Right cardiac atrium (tissue), 5 donors: ENCODE measurements at places on chromosomes 2 and 18. TPM values are rescaled to one million over a fixed set of nuclear protein-coding genes. Genes with fewer than 3 reads are reported as not detected.

The GCG gene
- not detected for total RNA-seq

DNA sequence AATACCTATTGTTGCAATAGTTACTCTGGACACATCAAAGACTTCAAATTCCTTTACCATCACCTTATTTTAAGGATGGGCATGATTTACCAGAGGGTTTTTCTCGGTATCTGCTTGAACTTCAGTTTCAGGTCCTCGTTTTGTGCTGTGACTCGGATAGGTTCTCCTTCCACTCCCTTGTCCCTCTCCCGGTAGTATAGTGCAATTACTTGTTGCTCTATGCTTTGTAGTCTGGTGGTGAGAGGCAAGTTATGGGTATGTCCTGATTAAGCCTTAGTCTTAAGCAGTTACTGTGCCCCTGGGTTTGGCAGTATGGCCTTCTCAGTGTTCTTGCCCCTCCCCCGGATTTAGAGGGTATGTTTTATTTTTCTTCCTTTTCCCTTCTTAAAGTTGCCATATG lies 96.6 kb downstream of the RHBDD1 start:
- DNase-seq = no peak

The CRYBA2 gene
- not detected for total RNA-seq

The NAT8 gene
- not detected for total RNA-seq

DNA sequence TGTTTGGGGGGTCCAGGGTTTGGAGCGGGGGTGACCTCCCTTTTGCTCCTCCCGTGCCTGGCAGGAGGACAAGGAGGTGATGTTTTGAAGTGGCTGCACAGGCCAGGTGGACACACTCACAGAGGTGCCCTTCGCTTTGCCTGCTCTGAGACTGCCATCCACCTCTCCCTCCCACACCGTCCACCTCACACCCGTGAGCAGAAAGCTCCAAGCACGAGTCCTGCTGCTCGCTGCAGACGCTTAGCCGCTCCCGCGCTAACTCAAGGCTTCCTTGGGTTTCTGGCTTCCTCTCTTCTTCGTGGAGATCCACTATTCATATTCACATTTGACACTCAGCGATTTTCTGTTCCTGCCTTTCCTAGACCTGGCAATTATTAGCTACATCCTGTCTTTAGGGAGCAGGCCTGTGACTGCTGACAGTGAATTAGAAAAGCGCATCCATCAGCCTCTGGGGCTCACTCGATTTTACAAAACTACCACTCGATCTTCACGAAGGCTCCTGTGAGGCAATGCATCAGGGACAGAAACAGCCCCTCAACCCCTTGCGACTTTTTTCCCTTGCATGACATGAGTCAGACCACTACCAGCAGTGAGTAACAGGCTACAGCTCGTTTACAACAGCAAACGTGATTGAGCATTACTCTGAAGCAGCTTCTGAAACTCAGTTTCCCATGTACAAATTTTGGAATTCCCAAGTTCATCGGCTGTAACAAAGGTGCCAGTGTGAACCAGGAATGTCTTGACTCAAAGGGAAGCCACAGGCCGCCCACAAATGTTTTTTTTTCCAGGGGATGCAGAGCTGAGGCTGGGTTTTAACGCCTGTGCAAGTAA lies 238.7 kb upstream of the SOX11 start:
- no peak for DNase-seq

GRCh38 chr2:86398500-86399474 lies 42.4 kb upstream of the KDM3A start:
- no peak for DNase-seq

The CRACDL gene
- 4.7 TPM for total RNA-seq

The AQP12B gene
- not detected for total RNA-seq

DNA sequence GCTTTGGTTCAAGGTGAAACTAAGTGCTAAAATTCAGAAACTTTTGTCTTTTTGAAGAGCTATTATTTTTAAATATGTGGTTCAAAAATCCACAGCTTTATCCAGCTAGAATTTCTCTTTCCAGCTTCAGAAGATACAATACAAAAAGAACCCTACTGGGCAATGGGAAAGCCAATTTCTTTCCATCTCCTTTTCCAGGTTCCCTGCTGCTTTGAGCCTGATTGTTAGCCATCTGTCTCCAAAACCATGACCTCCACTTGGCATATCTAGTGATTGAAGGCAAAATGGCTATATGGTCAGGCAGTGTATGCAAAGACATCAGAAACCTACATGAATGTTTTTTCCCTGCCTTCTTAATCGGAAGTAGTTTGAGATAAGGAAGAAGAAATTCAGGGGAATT lies 134.1 kb downstream of the KCNH7 start:
- no peak for DNase-seq

GRCh38 chr2:127508023-127508630 lies 18.2 kb downstream of the IWS1 start:
- DNase-seq = no peak

DNA sequence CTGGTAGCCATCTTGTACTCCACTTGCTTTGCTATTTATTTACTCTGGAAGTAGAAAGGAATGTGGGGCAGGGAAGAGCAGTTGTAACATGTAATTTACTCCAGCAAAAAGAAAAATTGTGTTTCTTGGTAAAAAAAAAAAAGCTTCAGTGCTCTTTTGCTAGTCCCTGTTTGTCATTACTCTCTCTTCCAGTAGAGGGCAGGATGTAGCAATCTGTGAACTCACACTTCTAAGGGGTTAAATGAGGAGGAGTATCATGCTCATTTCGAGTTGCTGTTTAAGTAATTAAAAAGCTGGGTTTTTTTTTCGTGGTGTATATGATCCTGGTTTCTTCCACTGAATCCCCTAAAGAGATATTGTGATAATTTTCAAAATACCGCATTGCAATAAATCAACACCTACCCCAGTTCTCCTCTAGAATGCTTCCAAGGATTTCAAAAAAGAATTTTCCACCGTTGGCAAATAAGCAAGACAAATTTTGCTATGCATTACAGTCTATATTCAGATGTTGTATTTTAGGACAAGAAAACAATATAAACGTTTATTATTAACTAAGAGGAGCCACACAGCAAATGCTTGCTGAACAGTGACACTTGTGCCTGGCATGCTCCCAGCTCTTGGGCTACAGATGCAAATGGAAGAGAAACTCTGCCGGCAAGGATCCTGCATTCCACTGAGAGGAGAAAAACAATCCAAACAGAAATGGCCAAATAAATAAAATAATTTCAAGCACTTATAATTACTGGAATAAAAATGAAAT lies 261.6 kb downstream of the ASXL3 start:
- DNase-seq = peak; percentile 60

GRCh38 chr2:54446122-54446521 lies 10.0 kb upstream of the SPTBN1 start:
- no peak for DNase-seq

DNA sequence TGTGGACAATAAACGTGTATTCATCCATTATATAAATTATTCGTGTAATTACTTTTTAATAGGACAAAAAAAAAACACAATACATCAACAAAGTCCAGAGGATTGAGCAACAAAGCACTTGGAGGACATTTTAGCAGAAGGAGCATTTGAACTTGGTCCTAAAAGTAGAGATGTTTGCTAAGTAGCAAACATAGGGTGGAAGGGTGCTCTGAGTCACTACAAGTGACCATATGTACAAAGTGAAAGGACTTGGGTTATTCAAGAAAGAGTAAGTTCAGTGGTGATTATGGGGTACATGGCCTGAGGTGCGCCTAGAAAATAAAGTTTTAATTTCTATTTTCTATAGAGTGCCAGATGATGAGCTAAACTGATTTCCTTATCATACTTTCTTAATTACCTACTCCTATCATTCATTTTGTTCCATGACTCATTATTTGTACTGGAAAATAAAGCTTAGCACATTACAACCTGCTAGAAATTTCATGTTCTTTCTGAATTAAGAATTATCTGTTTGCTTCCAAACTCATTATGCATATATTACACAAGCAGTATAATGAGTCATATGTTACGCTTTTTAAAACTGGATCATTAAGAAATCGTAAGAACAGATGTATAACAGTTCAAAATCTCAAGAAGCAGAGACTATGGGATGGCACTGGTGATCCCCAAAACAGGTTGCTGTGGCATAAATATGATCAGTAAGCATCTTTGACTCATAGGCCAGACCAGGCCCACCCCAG lies 13.1 kb upstream of the PPP1R1C start:
- no peak for DNase-seq

DNA sequence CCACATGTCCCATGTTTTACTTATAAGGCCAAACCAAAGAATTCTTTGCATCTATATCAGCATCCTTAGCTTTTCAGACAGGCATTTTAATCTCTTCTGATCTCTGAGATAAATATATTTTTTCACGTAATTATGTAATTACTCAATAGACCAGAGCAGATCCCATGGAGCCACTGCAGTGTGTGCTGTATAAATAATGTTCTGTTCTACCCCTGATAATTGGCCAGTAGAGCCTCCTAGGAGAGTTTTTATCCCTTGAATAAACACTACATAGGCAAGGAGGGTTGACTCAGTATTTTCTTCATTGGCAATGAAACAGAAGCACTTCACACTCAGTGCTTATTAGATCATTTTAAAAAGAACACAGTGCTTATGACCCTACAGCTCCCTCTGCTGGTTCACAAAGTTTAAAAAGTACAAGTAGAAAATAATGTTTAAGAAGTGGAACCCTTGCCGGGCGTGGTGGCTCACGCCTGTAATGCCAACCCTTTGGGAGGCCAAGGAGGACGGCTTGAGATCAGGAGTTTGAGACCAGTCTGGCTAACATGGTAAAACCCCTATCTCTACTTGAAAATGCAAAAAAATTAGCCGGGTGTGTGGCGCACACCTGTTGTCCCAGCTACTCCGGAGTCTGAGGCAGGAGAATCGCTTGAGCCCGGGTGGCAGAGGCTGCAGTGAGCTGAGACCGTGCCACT lies 91.9 kb downstream of the PPP1R1C start:
- peak; percentile 37 for DNase-seq

The GDF7 gene
- 0.79 TPM for total RNA-seq
